ENCODE measurements at places on chromosomes 5 and 9.

- no peak for DNase-seq
These were observed 746.7 kb upstream of the TYRP1 start for GRCh38 chr9:11946531-11946930.

GRCh38 chr5:68041293-68041692 lies 174.3 kb upstream of the PIK3R1 start:
- no peak for DNase-seq

- no peak for DNase-seq
These were observed 185.6 kb downstream of the FBXL17 start for GRCh38 chr5:108196276-108196675.

DNA sequence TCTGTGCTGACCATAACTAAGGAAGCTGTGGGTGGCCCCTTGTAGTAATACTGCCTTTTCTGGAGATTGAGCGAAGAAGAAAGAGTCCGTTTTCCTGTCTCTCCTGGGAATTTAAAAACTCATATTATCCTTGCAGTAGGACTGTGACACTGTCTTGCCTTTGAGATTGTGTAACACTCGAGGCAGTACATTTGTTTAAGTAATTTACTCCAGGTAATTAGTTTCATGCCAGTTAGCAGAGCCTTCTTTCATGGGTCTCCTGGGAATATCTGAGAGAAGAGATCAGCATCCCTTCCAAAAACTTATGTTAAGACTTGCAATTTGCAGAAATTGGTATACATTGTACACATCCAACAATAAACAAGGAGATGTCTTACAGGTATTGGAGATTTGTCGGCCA lies 405.6 kb downstream of the DMRT2 start:
- DNase-seq, result no peak

DNA sequence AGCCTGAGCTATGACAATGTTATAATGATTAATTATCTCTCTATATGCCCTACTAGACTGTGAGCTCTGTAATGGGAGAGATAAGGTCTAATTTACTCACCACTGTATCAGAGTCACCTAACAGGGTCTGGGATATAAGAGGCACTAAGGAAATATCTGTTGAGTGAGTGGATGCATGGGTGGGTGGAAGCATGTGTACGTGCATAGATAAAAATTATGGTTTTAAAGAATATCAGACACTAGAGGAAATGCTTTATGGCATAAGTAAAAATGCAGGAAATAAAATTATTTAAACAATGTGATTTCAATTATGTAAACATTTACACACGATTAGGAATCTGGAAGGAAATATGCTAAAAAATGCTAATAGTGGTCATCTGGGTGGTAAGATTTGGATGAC lies 137.8 kb downstream of the SPOCK1 start:
- DNase-seq, result no peak

DNA sequence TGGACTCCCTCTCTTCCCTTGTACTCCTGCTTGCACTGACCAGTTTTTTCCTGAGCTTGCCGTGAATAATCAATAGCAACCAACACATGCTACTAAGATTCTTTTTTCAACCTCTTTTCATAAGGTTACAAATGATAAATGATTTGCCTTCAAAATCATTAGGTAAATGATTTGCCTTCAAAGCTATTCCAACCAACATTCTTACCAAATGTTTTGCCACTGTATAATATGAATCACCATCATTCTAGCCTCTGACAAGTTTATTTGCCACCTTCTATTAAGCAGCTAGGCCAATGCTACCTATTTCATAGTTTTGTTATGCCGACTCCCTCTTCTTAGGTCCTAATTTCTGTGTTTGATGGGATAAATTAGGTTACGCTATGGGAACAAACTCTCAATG lies 385.1 kb downstream of the DTWD2 start:
- no peak for DNase-seq

DNA sequence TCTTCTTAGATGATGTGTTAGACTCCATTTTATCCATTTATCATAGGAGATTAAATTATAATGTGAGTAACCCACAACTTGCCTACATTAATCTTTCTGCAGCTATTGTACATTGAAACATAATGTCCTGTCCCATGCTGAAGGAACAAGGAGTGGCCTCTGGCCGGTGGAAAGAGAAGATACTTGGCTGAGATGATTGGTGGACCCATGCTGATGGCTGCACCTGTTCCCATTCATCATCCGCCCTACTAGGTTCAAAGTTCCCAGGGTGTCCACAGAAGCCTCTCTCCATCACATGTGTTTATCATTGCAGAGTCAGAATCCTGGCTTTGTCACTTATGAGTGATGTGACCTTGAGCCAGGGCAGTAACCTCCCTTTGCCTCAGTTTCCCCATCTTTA lies 24.7 kb downstream of the FBXL7 start:
- no peak for DNase-seq

GRCh38 chr5:68554571-68555279 lies 339.2 kb downstream of the PIK3R1 start:
- DNase-seq, result no peak

DNA sequence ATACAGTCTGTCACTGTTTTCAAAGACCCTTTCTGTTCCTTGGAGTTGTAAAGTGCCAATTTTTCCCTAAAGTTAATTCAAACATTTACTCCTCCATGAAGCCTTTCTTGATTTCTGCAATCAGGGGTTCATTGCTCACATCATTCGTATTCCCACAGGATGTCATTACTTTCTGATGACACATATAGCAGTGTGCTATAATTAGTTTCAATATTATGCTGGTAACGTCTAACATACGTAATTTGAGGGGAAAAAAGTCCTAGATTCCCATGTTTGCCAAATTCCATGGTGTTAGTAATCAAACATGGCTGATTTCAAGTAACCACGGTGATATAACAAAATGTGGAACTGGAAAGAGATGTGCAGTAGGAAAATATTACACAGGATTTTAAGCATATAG lies 468.2 kb upstream of the MEF2C start:
- no peak for DNase-seq

- DNase-seq, result no peak
These were observed 43.3 kb upstream of the TJP2 start for GRCh38 chr9:69130456-69131441.

- DNase-seq, result no peak
These were observed 16.3 kb upstream of the SPINK4 start for GRCh38 chr9:33223696-33224095.

DNA sequence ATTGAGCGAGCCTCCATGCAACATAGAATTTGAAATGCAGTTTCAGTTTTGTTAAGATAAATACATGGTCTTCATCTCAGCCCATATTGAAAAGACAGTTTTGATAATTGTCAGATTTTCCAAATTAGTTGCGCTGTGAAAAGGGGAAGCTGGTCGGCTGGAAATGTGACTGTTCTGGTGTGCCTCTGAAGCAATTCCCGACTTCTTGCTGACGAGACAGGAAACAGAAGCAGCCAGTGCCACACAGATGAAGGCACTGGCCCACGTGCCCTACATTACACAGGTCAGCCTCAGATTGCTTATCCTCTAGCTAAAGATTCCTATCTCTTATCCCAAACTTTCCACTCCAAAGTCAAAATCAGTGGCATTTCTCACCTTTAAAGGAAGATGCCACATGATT lies 214.1 kb upstream of the TLE4 start:
- no peak for DNase-seq

Measured in brain pericyte (primary cell).